Endothelial cell of umbilical vein (primary cell): ENCODE measurements at places on chromosomes 7 and 10. TPM values are rescaled to one million over a fixed set of nuclear protein-coding genes. Genes with fewer than 3 reads are reported as not detected.

DNA sequence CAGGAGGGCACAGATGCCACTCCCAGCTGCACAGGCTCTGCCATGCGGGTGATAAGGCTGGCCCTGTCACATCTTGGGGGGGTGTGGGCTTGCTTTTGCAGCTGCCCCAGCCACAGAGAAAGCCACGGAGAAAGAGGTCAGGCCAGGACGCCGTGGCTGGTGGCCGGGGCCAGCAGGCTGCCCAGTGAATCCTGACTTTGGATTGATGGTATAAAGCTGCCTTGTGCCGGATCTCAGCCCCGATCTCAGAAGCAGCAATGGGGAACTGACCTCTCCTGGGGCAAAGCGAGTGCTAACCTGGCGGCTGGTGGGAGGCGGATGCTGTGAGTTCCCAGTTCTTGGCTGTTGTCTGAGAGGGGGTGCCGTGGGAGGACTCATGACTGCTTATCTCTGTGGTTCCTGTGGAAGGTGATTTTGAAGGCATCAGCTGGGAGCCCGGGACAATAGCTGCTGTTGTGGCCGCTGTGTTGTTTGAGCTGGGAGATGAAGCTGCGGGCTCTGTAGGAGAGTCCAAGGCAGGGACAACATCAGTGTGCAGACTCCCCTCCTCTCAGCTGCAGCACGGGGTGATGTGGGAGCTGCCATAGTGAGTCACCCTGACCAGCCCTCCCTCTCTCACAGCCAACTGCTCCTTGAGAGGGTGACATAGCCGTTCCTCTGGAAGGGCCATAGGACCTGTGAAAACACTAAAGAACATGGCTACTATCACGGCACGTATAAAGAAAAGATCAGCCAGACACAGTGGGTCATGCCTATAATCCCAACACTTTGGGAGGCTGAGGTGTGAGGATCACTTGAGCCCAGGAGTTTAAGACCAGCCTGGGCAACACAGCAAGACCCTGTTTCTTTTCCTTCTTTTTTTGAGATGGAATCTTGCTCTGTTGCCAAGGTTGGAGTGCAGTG lies 17.0 kb downstream of the IL15RA start:
- DNase-seq: no peak

- no peak for DNase-seq
Measured at GRCh38 chr7:139827042-139827441, 2.0 kb upstream of the TBXAS1 start.

DNA sequence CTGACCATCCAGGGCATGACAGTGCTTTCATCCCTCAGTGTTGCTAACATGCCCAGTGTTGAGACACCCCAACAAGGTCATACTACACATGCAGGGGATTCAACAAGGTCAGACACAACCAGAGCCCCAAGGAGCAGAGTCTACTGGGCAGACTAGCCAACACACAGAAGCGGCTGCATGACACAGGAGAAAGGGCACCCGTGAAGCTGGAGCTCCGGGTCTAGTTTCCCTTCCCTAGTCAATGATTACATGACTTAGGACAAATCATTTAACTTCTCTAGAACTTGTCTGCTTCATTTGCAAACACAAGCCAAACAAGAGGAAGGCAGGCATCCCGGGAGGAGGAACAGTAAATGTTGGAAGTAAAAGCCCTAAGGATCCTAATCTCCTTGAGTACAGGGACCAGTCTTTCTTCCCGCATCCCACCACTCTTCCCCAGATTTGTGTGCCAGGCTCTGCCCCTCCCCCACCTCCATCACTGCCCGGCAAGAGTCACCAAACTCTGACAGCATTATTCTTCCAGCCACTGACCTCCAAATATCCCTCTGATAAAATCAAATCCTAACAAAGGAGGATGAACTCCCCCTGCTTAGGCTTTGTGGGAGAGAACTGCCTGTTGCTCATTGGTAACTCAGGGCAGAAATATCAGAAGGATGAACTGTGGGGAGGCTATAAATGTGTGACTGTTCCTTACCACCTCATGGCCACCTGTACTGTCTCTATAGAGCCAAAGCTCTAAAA lies 104.3 kb downstream of the KCNMA1 start:
- no peak for DNase-seq

- DNase-seq: no peak
Measured at GRCh38 chr10:72007246-72007892, 43.2 kb downstream of the CHST3 start.

- no peak for DNase-seq
Measured at GRCh38 chr7:55179931-55180682, 161.3 kb downstream of the EGFR start.

GRCh38 chr7:92588561-92588960 lies 1.6 kb downstream of the FAM133B start:
- no peak for DNase-seq

DNA sequence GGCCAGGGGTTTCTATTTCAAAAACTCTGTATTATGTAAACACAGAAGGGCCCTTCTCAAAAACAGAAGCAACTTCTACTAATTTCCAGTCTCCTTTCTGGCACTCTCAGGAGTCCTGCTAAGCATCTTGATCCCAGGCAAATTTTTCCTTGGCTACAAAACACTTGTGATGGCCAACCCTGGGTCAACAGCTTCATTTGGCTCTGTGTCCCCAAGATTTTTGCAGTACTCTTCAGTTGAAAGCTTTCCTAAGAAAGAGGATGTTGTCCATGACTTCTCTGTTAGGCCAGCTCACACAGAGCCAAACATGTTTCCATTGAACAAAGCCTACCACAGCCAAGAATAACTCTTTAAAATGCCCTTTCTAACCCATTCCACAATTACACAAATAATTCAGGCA lies 99.0 kb upstream of the EGR2 start:
- no peak for DNase-seq

The OPALIN gene
- polyA plus RNA-seq: not detected in 2 replicates
